ENCODE measurements at places on chromosomes 4 and X.

DNA sequence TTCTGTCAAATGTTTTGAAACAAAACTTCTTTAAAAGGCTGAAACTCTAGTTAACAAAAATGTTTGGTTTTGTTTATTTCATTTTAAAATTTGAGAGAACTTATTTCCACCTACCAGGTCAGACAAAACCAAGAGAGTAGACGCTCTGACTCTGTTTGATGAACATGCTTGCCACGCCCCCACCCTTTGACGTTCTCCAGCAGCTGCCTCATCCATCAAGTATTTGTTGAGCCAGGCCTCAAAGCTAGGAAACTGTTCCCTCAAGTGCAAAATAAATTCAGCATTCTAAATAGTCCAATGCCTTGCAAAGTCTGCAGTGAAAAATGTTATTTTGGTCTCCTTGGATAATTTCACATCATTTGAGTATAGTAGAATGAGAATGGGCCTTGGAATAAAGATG, 121.6 kb downstream of the GUCY2F start:
- no peak for DNase-seq

GRCh38 chr4:89300499-89300898, 7.1 kb downstream of the GPRIN3 start:
- DNase-seq = no peak

DNA sequence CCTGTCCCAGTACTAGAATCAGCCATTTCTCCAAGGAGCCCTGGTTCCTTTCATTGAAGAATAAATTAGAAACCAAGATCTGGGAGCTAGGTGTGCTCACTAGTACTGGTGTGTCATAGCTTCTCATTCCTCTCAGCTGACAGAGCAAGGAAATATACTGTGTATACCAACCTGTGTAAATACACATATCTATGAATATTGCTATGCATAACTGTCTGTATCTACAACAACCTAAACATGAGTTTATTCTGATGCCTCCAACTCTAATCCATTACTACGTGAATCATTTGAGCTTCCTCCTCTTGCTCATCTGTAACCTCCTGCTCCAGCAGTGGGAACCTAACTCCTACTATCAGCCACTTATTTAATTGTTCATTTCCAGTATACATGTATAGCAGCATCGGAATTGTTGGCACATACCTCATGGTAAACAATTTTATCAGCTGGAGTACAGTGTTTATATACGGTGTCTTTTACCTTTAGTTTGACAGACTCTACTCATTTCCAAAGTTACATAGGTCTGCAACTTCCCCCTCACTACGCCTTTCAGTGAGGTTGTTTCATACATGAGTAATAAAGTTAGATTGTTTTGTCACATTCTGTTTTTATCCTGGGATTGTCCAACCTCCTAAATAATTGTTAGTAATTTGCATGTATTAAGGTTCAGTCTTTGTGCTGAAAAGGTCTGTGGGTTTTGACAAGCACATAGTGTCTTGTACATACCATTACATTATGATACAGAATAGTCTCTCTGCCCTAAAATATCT, 7.1 kb upstream of the SCRG1 start:
- no peak for DNase-seq

GRCh38 chr4:52001616-52002015, 18.5 kb downstream of the LRRC66 start:
- no peak for DNase-seq

DNA sequence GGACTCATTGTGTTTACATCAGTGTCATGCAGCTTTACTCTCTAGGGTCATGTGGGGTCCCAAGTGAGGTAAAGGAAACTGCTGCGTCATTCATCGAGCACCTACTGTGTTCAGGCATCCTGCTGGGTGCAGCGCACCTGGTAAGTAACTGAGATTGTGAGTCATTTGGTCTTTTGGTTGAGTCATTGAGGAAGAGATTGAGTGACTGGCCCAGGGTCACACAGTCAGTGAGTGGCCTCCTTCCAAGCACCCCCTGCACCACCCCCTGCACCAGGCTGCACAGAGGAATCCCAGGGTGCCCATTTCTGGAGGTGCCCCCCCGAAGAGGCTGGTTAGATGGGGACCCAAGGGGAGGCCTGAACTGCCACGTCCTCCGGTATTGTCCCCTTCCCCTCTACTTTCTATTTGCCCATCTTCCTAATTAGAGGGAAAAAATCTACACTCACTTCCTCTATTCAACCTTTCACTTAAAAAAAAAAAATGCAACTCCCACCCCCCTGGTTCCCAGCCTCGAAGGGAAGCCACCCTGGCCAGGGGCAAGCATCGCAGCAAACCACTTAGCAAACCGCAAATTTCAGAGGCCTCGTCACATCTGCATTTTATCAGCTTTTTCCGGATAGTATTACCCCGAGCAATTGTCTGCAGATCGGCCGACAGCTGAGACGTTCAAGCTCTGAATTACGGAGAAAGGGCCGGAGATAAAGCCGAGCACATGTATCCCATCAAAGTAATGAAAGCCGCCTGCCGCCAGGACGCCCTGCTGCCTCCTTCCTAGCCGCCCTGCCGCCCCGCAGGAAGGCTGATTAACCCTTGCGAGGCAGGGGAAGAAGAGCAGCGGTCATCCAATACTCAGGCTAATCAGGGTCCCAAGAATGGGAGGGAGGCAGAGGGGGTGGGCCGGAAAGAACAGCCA, 96.3 kb upstream of the MSX1 start:
- DNase-seq = no peak

DNA sequence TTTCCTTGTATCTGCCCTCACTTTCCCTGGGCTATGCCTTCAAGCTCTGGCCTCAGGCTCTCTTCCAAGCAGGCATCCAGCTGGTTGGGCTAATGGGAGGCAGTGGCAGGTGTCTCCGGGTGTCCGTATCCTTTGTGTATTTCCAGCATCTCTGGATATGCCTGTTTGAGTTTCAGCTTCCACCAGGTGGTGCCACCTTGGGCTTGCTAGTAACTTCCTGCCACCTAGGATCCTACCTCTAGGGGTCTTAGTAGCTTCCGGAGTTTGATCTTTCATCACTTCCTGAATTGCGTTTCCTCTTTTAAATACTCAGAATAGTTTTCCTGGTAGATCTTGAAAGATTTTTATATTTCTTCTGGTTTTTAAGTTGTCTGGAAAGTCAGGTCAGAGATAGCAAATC, 23.2 kb upstream of the ANOS1 start:
- no peak for DNase-seq

DNA sequence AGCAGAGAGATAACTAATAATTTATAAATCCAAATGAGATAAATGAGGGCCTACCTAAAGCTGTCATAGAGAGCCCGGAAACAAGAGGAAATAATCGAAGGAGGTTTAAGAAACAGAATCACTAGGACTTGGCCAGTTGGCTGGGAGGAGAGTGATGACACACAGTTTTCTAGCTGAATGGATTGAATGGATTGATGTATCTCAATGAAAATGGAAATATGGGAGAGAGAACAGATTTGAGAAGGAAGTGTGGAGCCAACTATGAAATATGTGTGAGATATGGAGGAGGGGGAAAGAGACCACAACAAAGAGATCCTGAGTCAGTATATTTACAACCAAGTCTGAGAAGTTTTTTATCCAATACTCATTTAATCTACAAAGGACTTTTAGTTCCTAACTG, 35.7 kb upstream of the CXXC4 start:
- no peak for DNase-seq

DNA sequence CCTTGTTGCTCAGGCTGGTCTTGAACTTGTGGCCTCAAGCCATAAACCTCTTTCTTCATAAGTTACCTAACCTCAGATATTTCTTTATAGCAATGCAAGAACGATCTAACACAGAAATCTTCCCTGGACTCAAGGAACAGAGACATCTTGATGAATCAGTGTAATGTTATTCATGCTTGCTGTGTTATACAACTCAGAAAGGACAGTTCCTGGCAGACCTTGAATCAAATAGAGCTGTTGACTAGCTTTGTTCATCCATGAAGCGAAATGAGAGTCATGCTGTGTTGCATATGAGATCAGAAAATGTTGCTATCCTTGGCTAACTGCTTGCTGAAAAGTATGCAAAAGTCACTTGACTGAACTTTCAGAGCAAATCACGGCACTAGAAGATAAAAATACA, 72.6 kb upstream of the ARHGAP24 start:
- DNase-seq = no peak

DNA sequence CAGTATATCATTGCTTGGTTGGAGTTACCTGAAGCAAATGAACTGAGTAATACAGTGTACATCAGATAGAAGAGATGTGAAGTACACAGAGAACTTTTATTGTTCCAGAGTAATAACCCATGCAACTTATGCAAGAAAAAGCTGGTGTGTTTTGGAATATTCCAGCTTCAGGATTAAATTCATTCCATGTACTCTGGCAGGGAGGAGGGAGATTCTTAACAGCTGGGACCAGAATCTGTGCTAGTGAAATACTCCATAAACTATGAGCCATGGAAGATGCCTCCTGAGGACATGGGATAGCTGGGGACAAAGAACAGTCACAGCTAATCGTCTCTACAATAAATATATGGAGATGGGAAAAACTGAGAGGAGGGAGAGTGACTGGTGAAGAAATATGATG, 101.6 kb upstream of the OTUD4 start:
- DNase-seq = no peak

- DNase-seq = no peak
Observed at GRCh38 chr4:52317361-52317879, 266.3 kb downstream of the SPATA18 start.

GRCh38 chrX:10828640-10829039, 208.3 kb upstream of the MID1 start:
- DNase-seq = no peak

- no peak for DNase-seq
Observed at GRCh38 chrX:118562582-118563164, 67.1 kb downstream of the DOCK11 start.

DNA sequence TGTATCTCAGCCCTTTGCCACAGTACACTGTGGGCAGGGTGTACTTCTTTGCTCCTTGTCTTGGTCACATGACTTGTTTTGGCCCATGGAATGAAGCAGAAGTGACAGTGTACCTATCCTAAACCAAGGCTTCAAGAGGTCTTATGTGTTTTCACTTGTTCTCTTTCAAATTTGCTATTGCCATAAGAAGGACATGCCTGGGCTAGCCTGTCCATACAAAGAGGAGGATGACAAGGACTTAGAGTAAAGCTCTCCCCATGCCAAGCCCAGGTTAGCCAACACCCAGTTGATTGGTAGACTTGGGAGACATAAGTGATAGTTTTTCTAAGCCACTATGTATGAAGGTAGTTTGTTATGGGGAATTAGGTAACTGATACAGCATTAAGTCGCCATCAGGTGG, 141.1 kb upstream of the MID1 start:
- DNase-seq = no peak

- no peak for DNase-seq
Observed at GRCh38 chrX:39618178-39618577, 479.6 kb downstream of the BCOR start.

GRCh38 chrX:22325096-22325495, 52.4 kb downstream of the CBLL2 start:
- DNase-seq = no peak

- DNase-seq = peak; percentile 25
Observed at GRCh38 chr4:60805500-60806313, 394.4 kb upstream of the ADGRL3 start.

DNA sequence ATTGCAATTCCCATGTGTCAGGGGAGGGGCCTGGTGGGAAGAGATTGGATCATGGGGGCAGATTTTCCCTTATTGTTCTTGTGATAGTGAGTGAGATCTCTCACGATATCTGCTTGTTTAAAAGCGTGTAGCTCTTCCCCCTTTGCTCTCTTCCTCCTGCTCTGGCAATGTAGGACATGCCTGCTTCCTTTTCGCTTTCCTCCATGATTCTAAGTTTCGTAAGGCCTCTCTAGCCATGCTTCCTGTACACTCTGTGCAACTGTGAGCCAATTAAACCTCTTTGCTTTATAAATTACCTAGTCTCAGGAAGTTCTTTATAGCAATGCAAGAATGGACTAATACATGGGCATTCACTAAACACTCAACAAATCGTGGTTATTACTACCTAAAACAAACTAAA, 37.2 kb upstream of the PAPSS1 start:
- no peak for DNase-seq

DNA sequence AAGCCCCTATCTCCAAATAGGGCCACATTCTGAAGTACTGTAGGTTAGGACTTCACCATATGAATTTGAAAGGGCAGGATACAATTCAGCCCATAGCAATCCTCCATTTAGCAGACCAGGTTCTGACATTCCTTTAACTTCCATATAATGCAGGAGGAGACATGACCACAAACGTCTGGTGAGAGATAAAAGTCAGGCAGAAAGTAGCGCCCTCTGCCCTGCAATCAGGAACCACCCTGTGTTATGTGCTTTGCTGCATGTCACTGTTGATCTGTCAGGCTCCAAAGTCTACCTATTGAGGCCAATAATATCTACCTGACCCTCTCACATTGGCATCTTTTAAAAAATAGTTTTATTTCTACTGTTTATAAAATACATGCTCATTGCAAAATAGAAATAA, 30.2 kb upstream of the SEPSECS start:
- no peak for DNase-seq

- DNase-seq = no peak
Observed at GRCh38 chr4:78601013-78601412, 49.4 kb downstream of the ANXA3 start.

DNA sequence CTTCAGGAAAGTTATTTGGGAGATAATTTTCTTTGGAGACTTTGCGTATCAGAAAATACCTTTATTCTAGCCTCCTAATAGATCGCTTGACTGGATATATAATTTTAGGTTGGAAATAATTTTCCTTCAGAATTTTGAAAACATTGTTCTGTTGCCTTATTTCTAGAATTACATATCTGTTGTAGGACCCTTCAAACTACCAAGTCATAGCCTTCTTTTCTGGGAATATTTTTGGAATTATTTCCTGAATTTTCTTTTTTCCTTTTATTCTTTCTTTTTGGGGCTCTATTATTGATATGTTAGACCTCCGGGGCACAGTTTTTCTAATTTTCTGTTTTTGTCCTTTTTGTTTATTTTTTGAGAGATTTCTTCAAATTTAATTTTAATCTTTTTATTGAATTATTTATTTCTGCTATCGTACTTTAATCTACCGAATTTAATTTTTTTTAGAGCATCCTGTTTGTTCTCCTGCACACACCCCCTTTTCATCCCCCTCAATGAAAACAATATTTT, 100.5 kb downstream of the KDM6A start:
- no peak for DNase-seq

GRCh38 chr4:4385729-4386295, 1.1 kb upstream of the NSG1 start:
- DNase-seq = no peak

- no peak for DNase-seq
Observed at GRCh38 chr4:133136833-133137232, 12.3 kb upstream of the PCDH10 start.

- no peak for DNase-seq
Observed at GRCh38 chr4:6008766-6009385, 9.4 kb downstream of the C4orf50 start.

DNA sequence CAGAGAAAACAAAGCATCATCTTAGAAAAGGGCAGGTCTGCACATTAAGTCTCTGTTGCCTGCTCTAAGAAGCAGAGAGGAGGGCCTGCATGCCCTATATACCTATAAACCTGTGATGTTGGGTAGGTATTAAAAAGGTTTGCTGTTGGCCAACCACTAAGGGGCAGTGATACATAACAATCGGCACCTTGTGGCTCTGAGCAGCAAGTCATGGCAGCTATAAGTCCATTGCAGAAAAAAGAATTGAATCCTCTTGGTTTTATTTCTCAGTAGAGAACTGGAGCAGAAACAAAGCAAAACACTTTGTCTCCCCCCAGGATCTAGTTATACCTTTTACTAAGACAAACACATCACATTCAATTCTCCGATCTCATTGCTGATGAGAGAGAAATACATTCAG, 1364.4 kb downstream of the STIM2 start:
- DNase-seq = peak; percentile 20
